ENCODE measurements at places on chromosomes 3 and 15.

- DNase-seq = no peak
Measured at GRCh38 chr3:15756505-15756904, 41.3 kb downstream of the ANKRD28 start.

DNA sequence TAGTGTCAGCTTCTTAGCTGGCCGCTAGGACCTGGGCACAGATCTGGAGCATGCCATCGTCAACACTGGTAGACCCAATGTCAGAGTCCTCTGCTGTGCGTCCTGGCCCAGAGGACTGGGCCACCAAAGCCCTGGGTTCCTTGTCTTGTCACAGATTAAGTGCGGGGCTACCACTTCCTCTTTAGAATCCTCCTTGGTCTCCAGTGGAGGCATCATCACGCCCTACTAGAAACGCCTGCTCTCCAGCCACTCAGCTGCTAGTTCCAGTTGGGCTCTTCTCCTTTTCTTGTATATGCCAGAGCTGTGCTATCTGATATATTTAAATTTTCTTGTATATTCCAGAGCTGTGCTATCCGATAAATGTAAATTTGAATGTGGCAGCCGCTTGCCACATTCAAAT, 11.2 kb downstream of the PPCDC start:
- DNase-seq = no peak

DNA sequence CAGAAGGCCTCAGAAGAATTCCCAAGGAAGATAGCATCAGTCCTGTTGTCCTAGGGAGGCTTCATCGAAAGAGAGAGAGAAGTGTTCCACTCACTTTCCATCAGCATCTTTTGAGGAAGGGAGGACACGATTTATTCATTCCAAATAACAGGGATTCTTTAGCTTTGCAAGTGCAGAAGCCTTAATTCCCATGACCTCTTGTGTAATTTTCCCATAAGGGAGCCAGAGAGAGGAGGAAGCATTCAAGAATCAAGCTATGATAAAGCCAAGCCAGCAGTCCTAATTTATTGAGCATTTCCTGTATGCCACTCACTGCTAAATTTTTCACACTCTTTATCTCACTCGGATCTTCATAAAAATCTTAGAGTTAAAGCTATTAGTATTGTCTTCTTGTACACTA, 169.7 kb upstream of the MITF start:
- no peak for DNase-seq

GRCh38 chr3:72722930-72723726, 125.1 kb downstream of the SHQ1 start:
- no peak for DNase-seq

- no peak for DNase-seq
Measured at GRCh38 chr15:65595960-65596359, 15.0 kb downstream of the INTS14 start.

Data from NCI-H1930 (cell line).